Osteoblast (primary cell): ENCODE measurements at places on chromosomes 5 and 9. TPM values are rescaled to one million over a fixed set of nuclear protein-coding genes. Genes with fewer than 3 reads are reported as not detected.

DNA sequence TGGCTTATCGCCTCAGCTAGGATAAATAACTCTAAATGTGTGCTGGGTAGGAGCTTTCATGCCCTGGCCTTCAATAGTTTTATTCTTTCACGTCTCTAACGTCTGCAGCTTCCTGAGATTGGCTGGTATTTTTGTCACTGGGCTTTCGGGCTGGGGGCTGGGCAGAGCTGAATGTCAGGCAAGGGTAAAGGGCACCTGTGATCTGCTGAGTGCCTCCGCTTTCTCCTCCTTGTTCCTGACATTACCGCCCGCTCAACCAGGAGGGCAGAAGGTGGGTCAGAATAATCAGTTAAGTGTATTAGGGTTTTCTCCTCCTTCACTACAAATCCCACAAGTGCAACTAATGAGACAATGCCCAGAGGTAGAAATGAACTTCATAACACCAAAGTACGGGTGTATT is 216.6 kb downstream of the TSSK1B start:
- no peak for DNase-seq

DNA sequence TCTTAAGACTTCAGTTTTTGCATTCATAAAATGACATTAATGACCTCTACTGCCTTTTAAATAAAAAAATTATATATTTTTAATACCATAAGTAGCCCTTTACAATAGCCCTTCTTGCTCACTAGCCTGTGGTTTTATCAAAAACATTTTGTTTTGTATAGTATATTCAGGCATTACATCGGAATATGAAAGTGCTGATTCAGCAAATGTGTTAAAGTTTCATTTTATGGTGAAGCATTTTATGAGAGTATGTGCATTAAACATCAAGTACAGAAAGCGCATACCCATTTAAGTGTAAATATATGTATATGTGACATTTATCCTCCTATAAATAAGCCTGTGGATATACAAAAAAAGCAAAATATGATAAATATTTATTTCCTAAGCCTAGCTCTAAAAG is 56.2 kb upstream of the GABRB2 start:
- DNase-seq: no peak

DNA sequence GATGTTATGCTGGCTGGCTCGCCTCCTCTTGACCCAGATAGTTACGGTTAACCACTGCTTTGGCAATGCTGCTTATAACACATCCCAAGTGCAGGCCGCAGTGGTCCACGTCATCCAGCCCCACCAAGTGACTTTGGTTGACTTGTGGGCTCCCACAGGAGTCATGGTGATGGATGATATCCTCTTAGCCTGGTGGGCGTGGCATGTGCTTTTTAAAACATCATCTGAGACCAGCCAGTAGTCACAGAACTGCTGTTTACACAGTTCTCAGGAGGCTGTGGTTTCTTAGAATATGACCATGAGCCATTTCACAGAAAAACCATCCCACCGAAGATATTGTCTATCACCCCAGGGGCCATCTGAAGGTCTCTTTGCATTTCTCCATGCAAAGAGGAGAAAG is 216.9 kb downstream of the SH3GL2 start:
- no peak for DNase-seq

The COL23A1 gene
- under 0.01 TPM in 1 of 2 replicates, not detected in the other for total RNA-seq

The SOHLH1 gene
- total RNA-seq: not detected in 2 replicates

DNA sequence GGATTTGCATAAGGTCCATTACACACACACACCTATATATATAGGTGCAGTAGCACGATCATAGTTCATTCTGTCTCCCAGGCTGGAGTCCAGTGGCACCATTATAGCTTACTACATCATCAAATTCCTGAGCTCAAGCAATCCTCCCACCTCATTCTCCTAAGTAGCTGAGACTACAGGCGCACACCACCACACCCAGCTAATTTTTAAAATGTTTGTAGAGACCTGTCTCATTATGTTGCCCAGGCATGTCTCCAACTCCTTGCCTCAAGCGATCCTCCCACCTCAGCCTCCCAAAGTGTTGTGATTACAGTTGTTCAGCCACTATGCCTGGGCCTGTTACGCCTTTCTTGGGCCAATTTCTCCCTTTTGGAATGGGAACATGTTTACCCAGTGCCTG is 39.7 kb downstream of the DNAJB5 start:
- DNase-seq: no peak

The GABRA6 gene
- not detected in 2 replicates for total RNA-seq

The PHF24 gene
- total RNA-seq: under 0.01 TPM in 1 of 2 replicates, not detected in the other

GRCh38 chr5:174074369-174074768 is 28.9 kb downstream of the NSG2 start:
- DNase-seq: no peak

DNA sequence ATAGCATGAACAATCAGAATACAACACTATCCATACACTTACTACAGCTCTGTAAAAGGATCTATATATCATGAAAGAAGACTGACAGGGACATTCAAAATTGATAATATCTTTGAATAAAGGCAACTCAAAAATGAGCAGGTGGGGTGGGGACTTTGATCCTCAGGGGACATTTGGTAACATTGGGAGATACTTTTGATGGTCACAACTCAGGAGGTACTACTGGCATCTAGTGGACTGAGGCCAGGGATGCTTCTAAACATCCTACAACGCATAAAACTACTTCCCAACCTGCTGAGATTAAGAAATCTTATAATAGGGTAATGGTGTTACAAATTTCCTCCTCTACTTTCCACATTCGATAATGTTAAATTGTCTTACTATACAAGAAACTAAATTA is 243.9 kb downstream of the ARL15 start:
- DNase-seq: no peak

DNA sequence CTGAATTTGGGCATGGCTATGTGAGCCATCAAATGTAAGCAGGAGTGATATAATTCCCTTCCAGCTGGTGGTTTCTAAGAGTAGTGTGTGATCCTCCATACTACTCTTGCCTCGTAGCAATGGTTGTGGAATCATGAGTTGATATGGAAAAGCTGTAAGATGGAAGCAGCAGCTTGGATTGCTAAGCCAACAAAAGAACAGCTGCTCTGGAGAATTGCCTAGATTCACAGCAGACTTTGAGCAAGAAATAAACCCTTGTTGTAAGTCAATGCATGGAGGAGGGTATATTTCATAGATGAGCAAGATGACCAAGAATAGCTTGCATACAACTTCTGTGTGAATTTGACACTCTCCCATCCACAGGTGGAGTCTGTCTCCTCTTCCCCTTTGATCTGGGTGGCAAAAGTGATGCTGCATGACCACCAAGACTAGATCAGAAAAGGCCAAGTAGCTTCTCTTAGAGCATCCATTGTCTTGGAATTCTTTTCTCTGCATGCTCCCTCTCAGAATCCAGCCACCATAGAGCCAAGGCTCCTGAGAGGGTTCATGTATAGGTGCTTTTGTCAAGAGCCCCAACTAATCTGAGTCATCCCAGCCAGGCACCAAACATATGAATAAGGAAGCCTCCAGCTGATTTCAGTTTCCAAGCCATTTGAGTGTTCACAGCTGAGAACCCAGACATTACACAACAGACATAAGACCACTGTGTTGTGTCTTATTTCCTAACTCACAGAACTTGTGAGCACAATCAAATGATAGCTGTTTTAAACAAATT is 79.0 kb downstream of the PRLR start:
- DNase-seq: no peak

DNA sequence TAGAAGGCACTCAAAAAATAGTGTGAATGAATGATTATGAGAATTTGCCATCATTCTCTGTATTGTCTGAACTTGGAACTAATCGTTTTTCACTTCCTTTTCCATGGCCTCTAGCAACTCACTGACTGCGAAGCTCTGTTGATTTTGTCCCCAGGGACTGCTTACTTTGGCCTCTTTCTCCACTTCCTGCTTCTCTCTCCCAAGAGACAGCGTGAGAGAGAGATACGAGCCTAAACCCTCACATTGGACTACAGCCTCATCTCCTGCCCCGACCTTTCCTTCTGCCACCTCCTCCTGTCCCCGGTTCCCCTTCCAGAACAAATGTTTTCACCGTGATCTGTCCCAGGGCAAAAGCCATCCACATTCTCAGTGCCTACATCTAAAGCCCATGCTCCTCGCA is 300.8 kb upstream of the PANK3 start:
- peak; percentile 83 for DNase-seq

The STK10 gene
- total RNA-seq: 27.1 and 32.7 TPM in 2 replicates

DNA sequence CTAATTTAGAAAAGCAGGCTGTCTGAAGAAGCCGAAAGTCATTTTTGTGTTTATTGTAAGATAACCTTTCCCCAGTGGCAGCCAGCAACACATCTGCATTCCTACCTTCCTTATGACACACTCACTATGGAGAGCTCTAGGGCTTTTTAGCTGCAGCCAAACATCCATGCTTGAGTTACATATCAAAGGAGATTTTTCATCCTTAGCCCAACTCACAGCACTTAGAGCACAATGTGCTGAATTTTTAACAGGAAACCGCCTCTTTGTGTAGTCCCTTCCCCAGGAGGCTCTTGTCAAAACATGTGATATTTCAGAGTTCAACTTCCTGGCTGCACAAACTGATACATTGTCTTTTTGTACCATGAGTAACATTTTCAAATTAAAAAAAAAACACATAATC is 379.2 kb downstream of the CTNND2 start:
- no peak for DNase-seq

The ACSL6 gene
- total RNA-seq: not detected in 2 replicates

GRCh38 chr5:14787801-14788579 is 83.6 kb downstream of the ANKH start:
- DNase-seq: no peak

GRCh38 chr9:87657190-87657589 is 68.7 kb upstream of the CTSL start:
- peak; percentile 68 for DNase-seq

DNA sequence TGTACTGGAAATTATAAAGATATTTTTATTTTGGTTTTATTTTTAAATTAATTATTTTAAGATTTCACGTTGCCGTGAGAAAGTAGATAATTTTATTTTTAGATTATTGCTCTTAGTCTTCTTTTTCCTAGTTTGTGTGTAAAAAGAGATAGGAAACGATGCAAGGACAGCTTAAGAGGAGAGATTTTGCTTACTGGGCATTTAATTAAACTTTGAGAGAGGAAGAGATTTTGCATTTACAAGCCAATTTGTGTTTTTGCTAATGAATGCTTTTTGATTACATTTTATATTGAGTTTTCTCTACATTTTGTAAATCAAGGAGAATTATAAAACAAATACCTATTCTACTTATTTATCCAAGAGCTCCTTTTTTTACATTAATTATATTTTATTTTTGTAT is 64.0 kb downstream of the ARHGEF28 start:
- DNase-seq: no peak
